T-helper 1 cell (primary cell): ENCODE measurements at places on chromosomes 6 and 20.

DNA sequence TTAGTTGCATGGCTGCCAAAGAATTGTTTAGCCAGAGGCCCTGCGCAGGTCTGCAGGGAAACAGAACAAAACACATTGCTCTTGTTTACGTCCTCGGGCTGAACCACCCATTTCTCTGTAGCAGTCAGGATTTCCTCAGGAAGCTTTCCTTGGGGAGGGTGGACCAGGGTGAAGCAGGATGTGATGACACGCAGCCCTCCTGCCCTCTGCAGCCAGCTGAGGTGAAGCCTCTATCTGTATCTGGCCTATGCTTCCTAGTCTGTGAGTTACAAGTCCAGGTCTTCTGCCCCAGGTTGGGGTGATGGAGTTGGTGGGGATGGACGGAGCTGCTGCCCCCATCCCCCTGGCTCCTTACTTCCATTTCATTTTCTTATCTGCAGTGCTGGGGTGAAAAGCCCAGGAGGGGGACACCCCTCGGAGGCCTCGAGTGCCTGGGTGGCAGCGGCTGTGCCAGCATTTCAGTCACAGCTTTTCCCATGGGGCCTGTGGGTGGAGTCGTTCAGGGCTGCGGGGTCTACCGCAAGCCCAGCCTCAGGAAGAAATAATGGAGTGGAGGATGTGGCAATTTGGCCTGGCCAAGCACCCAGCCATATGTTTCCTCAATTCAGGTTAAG lies 24.9 kb downstream of the SASH1 start:
- DNase-seq: no peak

DNA sequence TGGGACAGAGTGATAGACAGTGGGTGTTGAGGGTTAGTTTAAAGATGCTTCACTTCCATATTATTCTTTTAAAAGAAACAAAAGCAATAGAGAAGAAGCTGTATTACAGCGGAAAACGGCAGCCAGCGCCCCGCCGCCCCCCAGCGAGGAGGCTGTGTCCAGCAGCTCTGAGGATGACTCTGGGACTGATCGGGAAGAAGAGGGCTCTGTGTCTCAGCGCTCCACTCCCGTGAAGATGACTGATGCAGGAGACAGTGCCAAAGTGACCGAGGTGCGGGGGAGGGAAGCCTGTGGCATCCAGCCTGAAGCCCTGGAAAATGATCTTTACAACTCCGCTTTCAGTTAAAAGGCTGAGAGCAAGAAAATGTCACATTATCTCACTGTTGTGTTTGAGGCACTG lies 100.2 kb downstream of the FIG4 start:
- no peak for DNase-seq

DNA sequence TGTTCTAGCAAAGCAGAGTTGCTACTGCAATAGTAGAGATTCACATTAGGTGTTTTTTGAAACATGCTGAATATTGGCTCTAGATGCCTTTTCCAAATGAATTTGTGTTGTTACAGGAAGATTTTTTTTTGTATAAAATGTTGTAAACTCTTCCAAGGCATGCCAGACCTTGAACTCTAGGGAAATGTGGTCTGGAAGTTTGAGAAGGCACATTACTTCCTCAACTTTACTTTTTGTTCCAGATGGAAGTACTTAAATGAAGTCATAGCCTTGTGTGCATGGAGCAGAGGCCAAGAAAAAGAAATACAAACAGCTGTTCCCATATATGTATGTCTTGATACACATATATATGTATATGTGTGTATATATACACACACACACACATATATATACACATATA lies 585.7 kb upstream of the MARCKS start:
- no peak for DNase-seq

DNA sequence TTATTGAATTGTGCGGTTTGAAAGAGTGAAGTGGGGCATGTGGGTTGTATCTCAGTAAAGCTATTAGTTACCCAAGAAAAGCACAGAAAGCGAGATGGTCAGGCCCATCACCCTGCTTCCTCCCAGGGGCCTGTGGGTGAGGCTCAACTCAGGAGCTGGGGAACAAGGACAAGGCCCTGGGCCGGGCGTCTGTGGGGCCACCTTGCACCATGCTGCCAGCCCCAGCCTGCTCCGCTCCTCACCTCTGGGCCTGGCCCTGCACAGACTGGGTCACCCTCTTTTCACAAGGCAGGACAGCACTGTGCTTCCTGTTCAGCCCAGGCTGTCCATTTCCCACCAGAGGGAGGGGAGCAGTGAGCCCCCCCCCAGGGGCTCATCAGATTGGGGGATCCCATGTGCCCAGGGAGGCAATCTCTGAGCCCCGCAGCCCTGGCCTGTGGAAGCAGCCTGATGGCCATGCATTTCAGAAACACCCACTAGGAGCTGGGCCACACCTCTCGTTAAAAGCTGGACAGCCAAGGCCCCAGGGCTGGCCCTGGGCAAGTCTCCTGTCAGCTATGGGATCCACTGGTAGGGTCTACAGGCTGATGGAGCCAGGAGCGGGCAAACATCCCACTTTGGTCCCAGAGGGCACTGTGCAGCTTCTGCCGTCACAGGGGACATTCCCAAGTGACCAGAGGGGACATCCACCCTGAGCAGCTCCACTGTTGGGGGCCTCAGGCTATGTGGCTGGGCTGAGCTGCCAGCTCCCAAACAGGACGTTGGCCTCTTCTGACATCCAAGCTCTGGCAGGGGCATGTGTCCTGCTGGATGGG lies 55.9 kb downstream of the YTHDF1 start:
- DNase-seq: no peak

DNA sequence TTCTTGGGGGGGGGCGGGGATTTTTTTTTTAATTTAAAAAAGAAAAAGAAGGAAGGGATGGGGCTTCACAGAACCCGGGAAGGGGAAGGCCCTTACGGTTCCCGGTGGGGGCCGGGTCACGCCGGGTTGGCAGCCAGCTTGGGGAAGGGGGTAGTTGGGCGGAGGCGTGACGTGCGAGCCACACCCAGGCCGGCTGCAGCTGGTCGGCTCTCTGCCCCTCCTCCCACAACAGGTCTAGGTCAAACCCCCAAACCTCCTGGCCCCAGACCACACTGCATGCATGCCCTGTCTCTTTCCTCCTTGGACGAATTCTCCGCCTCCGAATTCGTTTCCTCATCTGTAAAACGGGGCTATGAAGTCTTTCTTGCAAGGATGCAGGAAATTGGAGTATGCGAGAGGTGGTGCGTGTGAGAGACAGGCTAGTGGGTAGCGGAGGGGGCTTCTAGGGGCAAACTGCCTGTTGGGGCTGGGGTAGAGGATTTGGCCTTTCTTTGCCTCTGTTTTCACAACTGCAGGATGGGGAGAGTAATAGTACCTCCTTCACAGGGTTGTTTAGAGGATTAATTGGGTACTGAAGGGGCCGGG lies 828 bp downstream of the HCK start:
- no peak for DNase-seq
